Activated CD8-positive, alpha-beta T cell treated with anti-CD3 and anti-CD28 coated beads for 36 hours (primary cell): ENCODE measurements at places on chromosomes 6 and 20.

GRCh38 chr6:20705741-20706140 lies 171.5 kb downstream of the CDKAL1 start:
- no peak for DNase-seq

DNA sequence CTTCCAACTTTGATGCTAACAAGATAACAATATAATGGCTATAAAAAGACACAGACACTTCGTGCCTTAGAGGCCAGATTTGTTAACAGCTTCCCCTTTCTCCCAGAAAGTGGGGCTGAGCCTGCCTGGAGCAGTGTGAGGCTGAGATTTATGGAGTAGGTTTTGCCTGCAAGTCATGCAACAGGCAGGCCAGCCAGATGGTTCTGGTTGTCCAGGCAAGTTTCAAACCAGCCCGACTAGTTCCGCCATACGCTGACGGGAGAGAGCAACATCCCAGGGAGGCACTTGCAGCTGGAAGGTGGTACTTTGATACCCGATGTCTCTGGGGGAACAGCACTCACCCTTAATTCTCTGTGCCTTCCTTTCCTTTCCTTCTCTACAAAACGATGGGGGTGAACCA lies 81.3 kb upstream of the NAA20 start:
- DNase-seq: no peak

GRCh38 chr6:134111062-134111677 lies 58.7 kb upstream of the SLC2A12 start:
- DNase-seq: peak; percentile 66

- no peak for DNase-seq
Measured at GRCh38 chr6:71913444-71914234, 27.3 kb downstream of the RIMS1 start.

DNA sequence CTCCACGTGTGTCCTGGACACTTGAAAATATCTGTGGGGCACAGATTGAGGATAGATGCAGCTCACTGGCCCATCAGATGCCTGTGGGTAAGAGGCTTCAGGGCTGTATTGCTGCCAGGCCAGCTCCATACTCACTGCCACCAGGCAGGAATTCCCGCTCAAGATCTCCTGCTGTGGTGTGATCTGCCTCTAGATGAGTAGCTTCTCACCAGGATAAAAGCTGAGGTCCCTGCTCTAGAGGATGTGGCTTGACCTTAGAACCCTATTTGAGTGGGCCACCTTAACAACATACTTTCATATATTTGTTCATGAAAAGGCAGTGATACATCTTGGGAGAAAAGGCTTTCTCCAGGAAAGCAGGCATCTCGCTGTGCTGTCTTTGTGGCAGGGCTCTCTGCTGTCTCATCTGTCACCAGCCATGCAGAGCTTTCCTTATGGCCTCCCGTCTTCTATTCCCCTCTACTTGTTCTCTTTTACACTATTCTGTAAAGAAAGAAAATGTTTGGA lies 165.7 kb upstream of the RNF217 start:
- no peak for DNase-seq

- no peak for DNase-seq
Measured at GRCh38 chr6:4320860-4321259, 185.5 kb upstream of the ECI2 start.

- DNase-seq: no peak
Measured at GRCh38 chr20:10040070-10040975, 5.5 kb downstream of the ANKEF1 start.

GRCh38 chr6:155444952-155445903 lies 10.4 kb downstream of the NOX3 start:
- DNase-seq: peak; percentile 65

- peak; percentile 55 for DNase-seq
Measured at GRCh38 chr6:37489697-37490336, 9.9 kb downstream of the CCDC167 start.

- DNase-seq: peak; percentile 77
Measured at GRCh38 chr6:11366183-11366933, 133.9 kb upstream of the NEDD9 start.

GRCh38 chr20:49986049-49986448 lies 3.3 kb downstream of the SNAI1 start:
- no peak for DNase-seq
